ENCODE measurements at places on chromosomes 3 and 15. TPM values are rescaled to one million over a fixed set of nuclear protein-coding genes. Genes with fewer than 3 reads are reported as not detected.

DNA sequence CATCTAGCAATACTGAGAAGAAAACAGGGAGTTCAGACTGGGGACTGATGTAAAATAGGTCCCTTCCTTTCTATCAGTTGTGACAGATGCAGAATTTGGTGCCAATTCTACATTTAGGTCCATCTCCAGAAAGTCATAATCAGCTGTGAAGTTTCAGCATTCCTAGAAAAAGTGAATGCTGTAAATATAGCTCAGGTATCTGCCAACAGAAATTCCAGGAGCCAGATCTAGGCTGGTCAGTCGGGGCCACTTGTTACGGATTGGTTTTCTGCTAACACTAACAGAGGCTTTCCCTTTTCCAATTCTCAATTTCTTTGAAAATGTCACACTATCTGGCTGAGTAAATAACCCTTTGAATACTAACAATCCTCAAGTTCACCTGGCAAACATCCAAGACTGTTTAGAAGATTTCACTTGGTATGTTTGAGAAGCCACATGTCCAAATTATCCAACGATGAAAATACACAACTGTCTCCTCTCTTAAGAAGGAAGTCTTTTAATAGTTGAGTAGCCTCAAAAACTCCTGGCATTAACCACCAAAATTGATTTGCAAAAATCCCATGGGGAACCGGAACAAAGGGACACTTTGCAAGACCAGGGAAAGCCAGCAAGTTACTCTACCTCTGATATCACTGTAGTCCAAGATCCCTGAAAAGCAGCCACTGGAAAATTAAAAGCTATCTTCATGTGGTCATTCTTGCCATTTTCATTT, 222.3 kb downstream of the ZMAT3 start:
- DNase-seq = no peak

GRCh38 chr3:149437710-149438109, 36.8 kb upstream of the TM4SF4 start:
- no peak for DNase-seq

- no peak for DNase-seq
Measured at GRCh38 chr3:139044366-139045210, at the start of gene PRR23C. PRR23C (minus strand) TSS chr3:139044892; CDS start chr3:139044620, 272 bp downstream.

Gene C2CD4B
- not detected for total RNA-seq

DNA sequence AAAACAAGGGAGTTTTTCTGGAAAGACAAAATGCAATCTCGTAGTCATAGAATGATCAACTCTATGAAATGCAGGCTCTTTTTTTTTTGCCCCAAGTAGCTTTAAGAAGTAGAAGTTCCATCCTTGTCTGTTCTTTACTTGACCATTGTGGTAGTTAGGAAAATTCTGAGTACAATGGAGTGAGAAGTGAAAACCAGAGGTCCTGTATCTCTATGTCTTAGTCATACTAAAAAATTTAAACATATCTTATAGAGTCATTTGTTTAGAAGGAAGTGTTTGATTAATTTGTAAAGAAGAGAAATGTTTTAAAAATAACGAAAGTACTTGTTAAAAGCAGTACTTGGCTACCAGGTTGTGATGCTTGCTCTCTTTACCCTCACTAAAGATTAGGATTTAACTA, 52.4 kb downstream of the PRKCI start:
- no peak for DNase-seq

Gene KAT2B
- 88.8 TPM for total RNA-seq

Gene ARHGEF26
- total RNA-seq = 0.23 TPM

DNA sequence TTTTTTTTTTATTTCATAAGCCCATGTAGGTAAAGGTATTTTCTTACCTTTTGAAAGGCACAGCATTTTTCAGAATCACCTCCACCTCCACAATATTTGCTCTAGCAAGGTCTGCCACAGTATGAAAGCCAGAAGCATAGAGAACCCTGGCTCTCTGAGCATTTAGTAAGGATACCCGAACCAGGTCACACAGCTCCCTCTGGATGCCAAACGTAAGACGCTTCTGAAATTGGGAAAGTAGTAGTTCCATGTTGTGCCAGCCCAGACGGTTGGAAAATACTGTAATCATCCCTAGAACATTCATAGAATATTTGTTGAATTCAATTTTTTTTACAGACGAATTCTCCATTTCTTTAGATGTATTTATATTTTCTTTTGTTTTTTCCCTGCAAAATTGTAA, 52.4 kb downstream of the POLQ start:
- DNase-seq = no peak

Measured in T-cell (primary cell).